ENCODE measurements at places on chromosomes 2 and 18.

DNA sequence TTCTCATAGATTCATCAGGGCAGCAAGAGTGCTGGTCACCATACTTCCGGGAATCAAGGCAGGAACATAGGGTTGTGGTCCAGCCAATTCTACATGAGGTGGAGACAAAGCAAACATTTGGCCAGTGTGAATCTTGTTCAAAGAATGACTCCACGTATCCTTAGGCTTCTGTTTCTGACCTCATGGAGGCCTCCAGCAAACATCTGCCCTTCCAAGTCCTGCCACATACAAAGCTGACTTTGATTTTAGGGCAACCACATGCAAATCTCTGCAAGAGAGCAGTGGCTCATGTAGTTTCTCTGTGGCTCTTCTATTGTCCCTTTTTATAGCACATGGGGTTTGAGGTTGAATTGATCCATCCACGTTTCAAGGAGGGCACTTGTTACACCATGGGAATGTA lies 132.1 kb upstream of the MMADHC start:
- no peak for DNase-seq

GRCh38 chr2:3344897-3345296 lies 32.7 kb downstream of the EIPR1 start:
- no peak for DNase-seq

GRCh38 chr2:9638532-9638931 lies 7.7 kb upstream of the YWHAQ start:
- DNase-seq = no peak

- DNase-seq = no peak
These were observed 68.3 kb upstream of the PGAP1 start for GRCh38 chr2:196994764-196995163.

DNA sequence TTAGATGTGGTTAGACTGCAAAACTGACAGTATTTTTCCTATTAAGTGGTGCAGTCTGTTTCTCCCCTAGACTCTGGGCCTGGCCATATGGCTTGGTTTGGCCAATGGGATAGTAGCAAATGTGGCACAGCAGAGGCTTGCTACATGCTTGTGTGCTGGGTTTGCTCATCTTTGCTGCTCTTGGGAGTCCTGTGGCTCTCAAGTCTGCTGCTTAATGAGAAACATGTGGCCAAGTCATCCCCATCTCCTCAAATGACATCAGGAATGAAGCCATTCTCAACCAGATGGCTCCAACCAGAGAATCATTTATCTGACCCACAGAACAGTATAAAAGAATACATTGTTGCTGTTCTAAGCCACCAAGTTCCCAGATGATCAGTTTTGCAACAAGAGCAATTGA lies 57.1 kb upstream of the PAX3 start:
- no peak for DNase-seq

DNA sequence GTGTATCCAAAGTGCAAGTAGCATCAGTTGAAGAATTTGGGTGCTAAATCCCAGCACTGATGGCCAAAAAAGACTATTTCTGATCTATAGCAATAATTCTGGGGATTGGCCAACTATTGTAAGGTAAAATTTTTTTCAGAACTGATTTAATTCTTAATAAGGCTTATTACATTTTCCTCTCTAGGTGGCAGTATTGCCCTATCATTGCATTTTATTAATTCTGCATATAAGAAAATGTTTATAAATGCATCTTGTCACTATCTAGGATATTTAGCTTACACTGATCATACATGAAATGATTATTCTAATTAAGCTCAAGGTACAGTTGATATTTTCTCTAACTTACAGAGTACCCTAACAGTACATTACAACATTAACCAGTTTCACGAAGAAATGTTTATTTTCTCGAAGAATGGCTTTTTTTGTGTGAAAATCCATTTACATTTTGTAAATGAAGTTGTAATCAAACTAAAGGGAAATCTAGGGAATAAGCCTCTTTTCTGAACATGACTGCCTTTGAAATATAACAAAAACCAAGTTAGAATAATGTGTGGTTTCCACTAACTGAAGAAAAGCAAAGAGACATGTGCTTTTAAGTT lies 11.0 kb downstream of the TTN start:
- peak; percentile 66 for DNase-seq

- no peak for DNase-seq
These were observed 29.4 kb upstream of the SNED1 start for GRCh38 chr2:240968731-240969624.

- no peak for DNase-seq
These were observed 517.9 kb downstream of the PLCL1 start for GRCh38 chr2:198322275-198322674.

DNA sequence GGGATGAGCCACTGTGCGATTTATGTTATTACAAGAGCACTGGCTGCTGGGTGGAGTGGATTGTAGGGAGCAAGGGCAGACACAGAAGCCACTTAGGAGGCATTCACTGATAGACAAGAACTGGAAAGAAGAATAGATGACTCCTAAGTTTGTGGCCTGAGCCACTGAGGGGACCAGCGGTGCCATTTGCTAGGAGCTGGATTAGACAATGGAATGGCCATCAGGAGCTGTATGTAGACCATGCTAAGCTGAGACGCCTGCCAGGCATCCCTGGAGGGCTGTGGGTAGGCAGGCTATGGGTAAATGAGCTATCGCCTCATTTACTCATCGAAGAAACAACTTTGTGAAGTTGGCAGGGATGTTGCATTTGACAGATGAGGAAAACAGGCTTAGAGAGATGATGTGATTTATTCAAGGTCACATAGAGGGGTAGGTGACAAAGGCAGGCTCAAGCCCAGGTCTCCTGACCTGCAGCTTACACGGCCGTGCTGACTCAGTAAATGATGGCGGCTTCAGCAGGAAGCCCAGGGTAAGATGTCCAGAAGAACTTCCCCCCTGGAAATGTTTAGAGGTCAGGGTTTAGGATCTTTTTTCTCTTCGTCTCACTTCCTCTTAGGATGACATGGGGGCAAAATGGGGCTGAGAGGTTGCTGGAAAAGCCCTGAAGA lies 2.8 kb downstream of the MFSD2B start:
- no peak for DNase-seq

Measured in NCI-H446 (cell line).